ENCODE measurements at places on chromosomes 12 and 14. TPM values are rescaled to one million over a fixed set of nuclear protein-coding genes. Genes with fewer than 3 reads are reported as not detected.

DNA sequence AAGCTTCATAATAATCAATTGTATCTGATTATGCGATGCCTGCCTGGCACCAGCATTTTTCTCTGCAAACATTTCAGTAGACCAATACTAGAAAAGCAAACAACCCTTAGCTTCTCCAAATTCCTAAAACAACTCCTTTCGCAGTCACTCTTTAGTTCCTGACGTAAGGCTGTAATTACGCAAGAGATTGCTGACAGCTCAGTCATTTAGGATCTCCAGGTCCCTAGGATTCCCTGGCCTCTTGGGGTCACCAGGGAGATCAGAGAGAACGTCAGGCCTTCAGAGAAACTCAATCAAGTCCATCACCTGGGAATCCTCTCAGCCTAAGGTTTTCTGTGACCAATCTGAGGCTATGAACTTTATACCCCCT is 390.6 kb downstream of the PAWR start:
- no peak for DNase-seq

DNA sequence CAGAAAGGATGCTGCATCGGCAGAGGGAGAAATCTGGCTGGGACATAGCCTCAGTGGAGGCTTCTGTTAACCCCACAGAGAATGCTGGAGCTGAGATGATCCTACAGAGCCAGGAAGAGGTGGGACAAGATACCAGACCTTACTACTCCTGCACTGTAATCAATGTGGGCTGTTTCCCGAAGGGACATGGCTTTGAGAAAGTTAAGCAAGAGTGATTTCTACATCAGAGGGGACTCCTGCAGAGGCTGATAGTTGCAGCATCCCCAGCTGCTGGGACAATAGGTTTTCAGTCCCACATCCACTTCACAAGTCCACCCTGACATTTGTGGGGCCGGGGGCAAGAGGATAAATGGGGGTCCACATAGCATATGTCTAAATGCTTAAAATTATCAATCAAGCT is 22.5 kb upstream of the CMKLR1 start:
- no peak for DNase-seq

- DNase-seq, result no peak
Measured at GRCh38 chr14:64965356-64966000, 6.7 kb downstream of the RAB15 start.

- DNase-seq, result no peak
Measured at GRCh38 chr14:58904776-58905175, 267.0 kb downstream of the DACT1 start.

GRCh38 chr14:96065661-96066459 is 26.7 kb downstream of the C14orf132 start:
- no peak for DNase-seq

Gene HOXC6
- total RNA-seq, result not detected

Gene ITFG2
- 14.6 TPM for total RNA-seq

Gene SALL2
- total RNA-seq, result 0.68 TPM

DNA sequence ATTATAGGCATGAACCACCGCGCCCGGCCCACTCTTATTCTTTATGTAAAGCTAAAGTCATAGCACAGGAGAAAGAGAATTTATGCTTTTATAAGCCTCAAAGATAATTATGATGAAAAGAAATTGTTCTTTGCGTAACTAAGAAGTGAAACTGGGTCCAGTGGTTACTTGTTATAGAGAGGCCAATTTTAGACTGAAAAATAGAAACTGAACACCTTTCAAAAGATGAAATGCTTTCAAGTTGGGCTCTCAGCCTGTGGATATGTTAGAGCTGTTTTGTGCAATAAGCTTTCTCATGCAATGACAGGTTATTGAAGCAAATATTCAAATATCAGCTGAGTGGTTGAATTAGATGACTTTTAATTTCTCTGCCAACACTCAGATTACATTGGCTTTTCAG is 7.9 kb downstream of the TMEM253 start:
- DNase-seq, result no peak

Gene GALNT6
- total RNA-seq, result 1.7 TPM

Gene SIX4
- 0.10 TPM for total RNA-seq

GRCh38 chr12:92563819-92564218 is 139.0 kb upstream of the PLEKHG7 start:
- no peak for DNase-seq

- DNase-seq, result peak; percentile 70
Measured at GRCh38 chr12:113399490-113399889, 4.2 kb downstream of the SDS start.

Gene MSRB3
- 1.6 TPM for total RNA-seq

GRCh38 chr14:25537846-25538455 is 488.0 kb upstream of the STXBP6 start:
- DNase-seq, result peak; percentile 48

Gene OTX2
- not detected for total RNA-seq

DNA sequence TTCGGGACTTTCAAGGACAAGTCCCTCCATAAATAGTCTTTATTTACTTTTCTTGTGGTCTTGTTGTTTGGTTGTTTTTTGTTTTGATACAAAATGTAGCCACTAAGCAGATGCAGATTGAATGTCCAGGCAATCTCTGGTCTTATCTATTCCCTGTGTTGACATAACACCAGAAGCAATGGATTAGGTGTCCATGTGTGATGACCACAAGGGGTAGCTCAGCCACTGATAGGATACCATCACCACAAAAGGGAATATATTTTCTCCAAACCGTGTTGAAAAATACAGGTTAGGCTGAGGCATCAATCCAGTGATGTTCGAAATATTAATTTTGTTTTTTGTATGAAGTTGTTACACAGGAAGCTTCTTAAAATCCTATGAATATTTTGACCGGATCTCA is 196.3 kb downstream of the EPS8 start:
- DNase-seq, result no peak

DNA sequence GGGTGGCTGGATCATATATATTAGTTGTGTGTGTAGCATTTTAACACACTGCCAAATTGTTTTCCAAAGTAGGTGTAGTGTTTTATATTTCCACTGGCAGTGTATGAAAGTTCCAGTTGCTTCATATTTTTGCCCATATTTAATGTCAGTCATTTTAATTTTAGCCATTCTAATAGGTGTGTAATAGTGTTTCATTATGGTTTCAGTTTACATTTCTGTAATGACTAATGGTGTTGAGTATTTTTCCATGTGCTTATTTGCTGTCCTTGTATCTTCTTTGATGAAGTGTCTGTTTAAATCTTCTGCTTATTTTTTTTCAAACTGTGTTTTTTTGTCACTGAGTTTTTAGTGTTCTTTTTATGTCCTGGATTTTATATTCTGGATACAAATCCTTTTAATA is 8.7 kb downstream of the TBC1D15 start:
- no peak for DNase-seq

Gene KCNC2
- 0.08 TPM for total RNA-seq

Gene PCED1B
- 1.2 TPM for total RNA-seq

DNA sequence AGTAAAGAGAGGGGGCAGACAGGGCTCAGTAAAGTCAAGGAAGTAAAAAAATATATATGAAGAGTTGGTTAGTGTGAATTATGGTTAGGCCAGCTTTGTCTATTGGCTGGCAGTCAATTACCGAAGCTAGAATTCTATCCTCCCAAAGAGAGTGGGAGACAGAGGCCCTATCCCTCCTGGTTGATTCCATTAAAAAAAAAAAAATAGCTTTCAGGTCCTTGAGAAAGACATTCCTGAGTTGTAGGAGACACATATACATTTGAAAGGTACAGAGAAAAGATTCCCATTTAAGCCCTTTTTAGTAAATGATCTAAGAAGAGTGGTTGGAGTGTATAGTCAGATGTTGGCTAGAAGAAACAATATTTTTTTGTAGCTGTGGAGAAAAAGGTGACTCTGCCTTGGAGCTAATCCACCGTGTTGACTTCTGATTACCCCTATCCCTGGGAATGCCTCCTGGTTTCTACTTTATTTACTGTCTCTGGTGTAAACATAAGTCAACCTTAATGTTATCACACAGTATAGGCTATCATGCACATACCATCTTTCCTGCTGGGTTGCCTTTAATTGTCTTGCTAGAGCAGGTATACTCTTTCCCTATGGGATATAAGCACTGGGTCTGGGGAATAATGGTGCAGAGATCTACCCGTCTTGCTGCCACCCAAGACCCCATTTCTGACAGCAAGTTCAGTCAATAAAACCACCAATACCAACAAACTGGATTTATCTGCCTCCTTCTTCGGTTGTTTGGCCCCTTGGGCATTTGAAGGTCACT is 859.9 kb upstream of the ATXN7L3B start:
- no peak for DNase-seq

- DNase-seq, result no peak
Measured at GRCh38 chr14:78007160-78007559, 163.0 kb upstream of the NRXN3 start.

GRCh38 chr14:69152181-69152901 is 578 bp downstream of the DCAF5 start:
- no peak for DNase-seq

- DNase-seq, result no peak
Measured at GRCh38 chr12:92434607-92435025, 268.2 kb upstream of the PLEKHG7 start.

GRCh38 chr14:44036248-44036647 is 470.8 kb downstream of the FSCB start:
- no peak for DNase-seq

Measured in left lobe of liver (tissue), 2 donors.